ENCODE measurements at places on chromosomes 2 and 18.

- DNase-seq: no peak
Measured at GRCh38 chr2:205957452-205958154, 128.4 kb downstream of the INO80D start.

GRCh38 chr2:178403671-178404306 lies 47.2 kb downstream of the PRKRA start:
- DNase-seq: no peak

- DNase-seq: no peak
Measured at GRCh38 chr2:188353282-188353681, 61.6 kb downstream of the GULP1 start.

DNA sequence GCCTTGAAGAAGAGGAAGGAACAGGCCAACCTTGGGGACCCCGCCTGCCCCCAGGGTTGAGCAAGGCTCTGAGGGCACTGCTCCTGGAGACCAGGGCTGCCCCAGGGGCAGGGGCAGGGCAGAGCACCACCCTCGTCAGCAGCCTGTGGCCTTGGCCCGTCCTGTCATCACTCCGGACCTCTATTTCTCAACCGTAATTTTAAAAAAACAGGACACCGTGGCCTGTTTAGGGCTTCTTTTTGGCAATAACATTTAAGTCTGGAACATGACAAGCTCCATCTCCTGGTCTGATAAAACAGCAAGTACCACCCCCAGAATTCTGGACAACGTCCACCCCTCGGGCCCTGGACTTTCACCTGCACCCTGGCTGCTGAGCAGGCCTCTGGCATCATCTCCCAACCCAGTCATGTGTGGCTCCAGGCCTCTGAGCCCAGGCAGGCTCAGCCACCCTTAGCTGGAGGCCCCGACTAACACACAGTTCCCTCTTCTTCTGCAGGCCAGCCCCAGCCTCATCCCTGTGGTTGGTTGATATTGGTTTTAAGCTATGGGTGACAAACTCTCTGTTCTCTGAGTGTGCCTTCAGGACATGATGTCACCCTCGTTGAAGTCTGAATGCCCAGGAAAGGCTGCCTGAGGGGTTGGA lies 22.6 kb upstream of the ID2 start:
- DNase-seq: no peak

DNA sequence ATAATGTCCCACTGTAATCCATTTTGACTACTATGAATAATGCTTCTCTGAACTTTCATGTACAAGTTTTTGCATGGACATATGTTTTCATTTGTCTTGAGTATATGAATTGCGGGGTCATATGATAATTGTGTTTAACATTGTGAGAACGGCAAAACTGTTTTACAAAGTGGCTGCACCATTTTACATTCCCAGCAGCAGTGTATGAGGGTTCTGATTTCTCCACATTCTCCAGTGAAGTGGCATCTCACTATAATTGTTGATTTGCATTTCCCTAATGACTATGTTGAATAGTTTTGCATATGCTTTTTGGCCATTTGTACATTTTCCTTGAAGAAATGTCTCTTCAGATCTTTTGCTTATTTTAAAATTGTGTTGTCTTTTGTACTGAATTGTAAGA lies 20.1 kb downstream of the NCOA1 start:
- DNase-seq: no peak

- DNase-seq: no peak
Measured at GRCh38 chr2:135043345-135043744, 3.9 kb downstream of the MAP3K19 start.

GRCh38 chr2:162212366-162212765 lies 30.9 kb downstream of the FAP start:
- no peak for DNase-seq
